ENCODE measurements at places on chromosomes 7 and 10. TPM values are rescaled to one million over a fixed set of nuclear protein-coding genes. Genes with fewer than 3 reads are reported as not detected.

The PDGFA gene
- 24.0 TPM for total RNA-seq

The GLCCI1 gene
- 9.0 TPM for total RNA-seq

The SNX10 gene
- 0.37 TPM for total RNA-seq

The ATOH7 gene
- total RNA-seq = not detected

The RAB19 gene
- not detected for total RNA-seq

The BMPER gene
- 32.6 TPM for total RNA-seq

The DENND2A gene
- total RNA-seq = 15.6 TPM

The SPDYE5 gene
- not detected for total RNA-seq

The PNLIPRP1 gene
- not detected for total RNA-seq

The CXCL12 gene
- 135 TPM for total RNA-seq

The SPDYE16 gene
- total RNA-seq = not detected

The PDZD7 gene
- total RNA-seq = 1.1 TPM

The IQUB gene
- 0.43 TPM for total RNA-seq

The GALNT17 gene
- total RNA-seq = not detected

The CDH23 gene
- total RNA-seq = 0.18 TPM

The FKBP6 gene
- not detected for total RNA-seq

The NPY4R gene
- total RNA-seq = 1.1 TPM

The AFAP1L2 gene
- total RNA-seq = 0.14 TPM

The AKR1C4 gene
- not detected for total RNA-seq

The CYP2C8 gene
- total RNA-seq = not detected

The NT5C3A gene
- 13.7 TPM for total RNA-seq

The NUTM2D gene
- total RNA-seq = 1.5 TPM

The ITGB8 gene
- 47.1 TPM for total RNA-seq

The ZNF365 gene
- 2.8 TPM for total RNA-seq

The ANKRD30A gene
- total RNA-seq = not detected

The SUN3 gene
- total RNA-seq = not detected

The BET1 gene
- 35.7 TPM for total RNA-seq

The FGFR2 gene
- total RNA-seq = 0.71 TPM

The NEUROD6 gene
- total RNA-seq = not detected

The AKR1C3 gene
- 82.3 TPM for total RNA-seq

The CEP55 gene
- total RNA-seq = 3.8 TPM

The GPNMB gene
- 58.6 TPM for total RNA-seq

The PNLIPRP2 gene
- total RNA-seq = not detected

The PITX3 gene
- 0.18 TPM for total RNA-seq

The CTAGE15 gene
- 0.14 TPM for total RNA-seq

The ANKRD22 gene
- total RNA-seq = not detected

The IL15RA gene
- 4.4 TPM for total RNA-seq

The CAMK1D gene
- total RNA-seq = 6.3 TPM

The CNPY1 gene
- not detected for total RNA-seq

The CUZD1 gene
- total RNA-seq = 0.55 TPM

Data from smooth muscle cell of bladder (primary cell).